ENCODE measurements at places on chromosomes 16 and 17.

DNA sequence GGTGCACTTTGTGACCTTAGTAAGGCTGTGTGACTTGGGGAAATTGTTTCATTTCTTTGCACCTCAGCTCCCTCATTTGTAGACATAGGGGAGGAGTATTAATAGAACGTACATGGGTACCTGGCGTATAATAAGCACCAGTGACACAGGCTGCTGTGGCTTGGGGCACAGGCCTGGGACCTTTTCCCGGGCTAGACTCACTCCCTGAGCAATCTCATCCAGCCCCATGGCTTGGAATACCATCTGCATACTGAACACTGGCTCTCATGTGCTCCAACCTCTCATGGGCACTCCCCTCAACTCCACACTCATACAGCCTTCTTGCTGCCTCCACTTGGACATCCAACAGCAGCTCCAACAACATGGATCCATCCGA is 41.0 kb upstream of the MRPS23 start:
- no peak for DNase-seq

- no peak for DNase-seq
These were observed 75.9 kb downstream of the LMF1 start for GRCh38 chr16:894841-895240.

DNA sequence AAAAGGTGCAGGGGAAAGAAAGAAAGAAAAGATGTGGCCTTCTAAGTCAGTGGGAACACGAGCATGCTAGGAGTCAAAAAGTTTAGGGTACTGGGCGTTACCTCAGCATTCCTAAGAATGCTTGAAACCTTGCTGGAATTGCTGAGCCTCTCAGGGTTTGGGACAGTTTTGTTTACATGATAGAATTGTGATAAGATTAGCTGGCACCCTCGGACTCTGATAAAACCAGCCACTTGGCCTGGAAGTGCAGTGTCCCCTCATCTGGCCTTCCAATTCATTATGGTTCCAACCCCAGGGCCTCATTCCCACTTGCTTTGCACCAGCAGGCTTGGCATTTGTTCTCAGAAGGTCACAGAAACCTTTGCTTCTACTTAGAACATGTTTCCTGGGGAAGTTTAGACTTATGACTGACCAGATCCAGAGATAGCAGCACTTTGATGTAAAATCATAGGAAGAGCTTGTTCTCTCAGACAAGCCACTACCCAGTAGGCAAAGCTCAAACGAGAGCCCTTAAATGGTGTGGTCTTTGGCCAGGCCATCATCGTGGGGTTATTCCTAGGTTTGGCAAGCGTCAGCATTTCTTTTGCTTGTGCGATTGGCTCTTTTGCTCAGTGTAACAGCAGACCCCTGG is 8.0 kb downstream of the SGF29 start:
- no peak for DNase-seq

- DNase-seq: no peak
These were observed 10.5 kb upstream of the CCDC182 start for GRCh38 chr17:57755480-57756070.

GRCh38 chr16:66255647-66256046 is 110.8 kb upstream of the CDH5 start:
- no peak for DNase-seq

- no peak for DNase-seq
These were observed 424 bp downstream of the MON1B start for GRCh38 chr16:77191259-77191969.

- no peak for DNase-seq
These were observed 41.0 kb downstream of the SNX29 start for GRCh38 chr16:12017558-12017957.

DNA sequence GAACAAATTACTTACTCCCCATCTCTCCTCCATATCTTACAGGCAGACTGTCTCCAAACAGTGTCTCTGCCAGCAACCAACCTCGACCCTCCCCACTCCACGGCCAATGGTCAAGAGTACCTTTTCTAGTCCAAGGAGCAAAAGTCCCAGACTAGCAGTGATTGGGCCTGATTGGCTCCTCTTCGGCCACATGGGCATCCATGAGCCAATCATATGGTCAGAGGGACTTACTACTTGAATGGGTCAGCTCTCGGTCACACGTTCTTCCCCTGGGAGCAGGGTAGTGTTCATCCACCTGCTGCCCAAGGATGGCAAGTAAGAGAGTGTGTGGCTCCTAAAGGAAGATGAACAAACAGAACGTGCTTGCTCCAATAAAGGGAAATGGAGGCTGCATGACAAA is 84.6 kb downstream of the C16orf78 start:
- no peak for DNase-seq

DNA sequence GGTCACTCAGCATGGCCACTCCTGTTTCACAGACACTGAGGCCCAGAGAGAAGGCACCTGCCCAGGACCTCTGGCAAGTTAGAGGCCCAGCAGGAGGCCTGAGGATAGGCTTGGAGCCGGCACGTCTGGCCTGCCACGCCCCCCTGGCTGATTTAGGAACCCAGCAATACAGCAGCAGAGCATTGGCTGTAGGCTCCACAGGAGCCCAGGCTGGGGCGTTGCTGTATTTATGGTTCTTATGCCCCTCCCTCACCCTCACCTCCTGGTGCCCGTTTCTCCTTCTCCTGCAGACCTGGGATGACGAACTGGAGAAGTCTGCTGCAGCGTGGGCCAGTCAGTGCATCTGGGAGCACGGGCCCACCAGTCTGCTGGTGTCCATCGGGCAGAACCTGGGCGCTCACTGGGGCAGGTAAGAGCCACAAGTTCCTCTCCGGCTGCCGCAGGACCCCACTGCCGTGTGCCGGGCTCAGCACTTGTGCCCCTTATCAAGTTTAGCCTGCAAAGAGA is 25.8 kb downstream of the CRISPLD2 start:
- no peak for DNase-seq

DNA sequence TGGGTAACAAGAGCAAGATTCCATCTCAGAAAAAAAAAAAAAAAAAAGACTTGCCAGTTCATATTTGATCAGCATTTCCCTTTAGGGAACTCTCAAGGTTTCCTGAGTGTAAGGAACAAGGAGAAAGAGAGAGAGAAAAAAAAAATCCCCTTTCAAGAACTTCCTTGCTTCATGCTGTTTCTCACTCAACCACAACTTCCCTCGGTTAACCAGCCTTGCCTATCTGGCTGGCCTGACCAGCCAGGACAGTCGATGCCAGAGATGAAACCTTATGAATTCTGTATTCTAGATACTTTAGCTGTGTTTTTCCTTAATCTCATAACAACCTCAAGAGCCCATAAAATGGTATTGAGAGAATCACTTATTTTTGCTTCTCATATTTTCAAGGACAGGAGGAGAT is 2.6 kb upstream of the N4BP1 start:
- no peak for DNase-seq

DNA sequence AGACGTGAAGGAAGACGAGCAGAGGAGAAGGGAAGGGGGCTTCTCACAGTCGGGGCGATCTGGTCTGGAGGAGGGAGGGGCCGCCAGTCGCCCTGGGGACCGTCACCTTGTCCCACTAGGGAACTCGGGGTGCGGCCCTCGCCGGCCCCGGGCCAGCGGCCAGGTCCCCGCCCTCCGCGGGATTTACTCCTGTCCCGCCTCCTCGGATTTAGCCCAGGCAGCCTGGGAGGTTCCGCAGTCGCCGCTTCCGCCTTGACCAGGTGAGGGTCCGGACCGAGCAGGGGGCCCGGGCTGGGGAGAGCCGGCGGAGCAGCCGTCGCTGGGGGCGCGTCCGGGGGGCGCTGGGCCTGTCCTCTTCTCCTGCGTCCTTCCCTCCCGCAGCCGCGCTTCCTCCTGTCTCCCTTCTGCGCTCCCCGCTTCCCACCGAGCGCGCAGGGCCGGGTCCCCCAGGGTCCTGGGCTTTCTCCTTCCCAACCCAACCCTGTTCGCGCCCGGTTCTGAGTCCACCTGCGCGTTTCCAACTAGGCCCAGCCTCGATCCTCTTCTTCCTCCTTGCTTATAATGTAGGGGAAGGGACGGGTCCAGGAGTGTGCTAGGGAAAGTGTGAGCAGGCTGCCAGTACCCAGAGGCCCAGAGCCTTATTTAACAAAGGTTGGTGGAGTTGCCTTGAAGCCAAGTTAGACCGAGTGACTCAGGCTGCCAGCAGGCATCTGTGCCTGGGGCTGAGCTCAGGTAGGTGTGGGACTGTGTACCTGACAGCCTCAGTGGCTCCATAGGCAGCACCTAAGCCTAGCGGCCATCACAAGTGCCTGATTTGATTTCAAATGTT is at the start of gene TNK1:
TSS of gene TNK1 (plus strand) at position 235 of the 829 bp plus-strand sequence. CDS start 1,838 bp downstream, outside the sequence.
- DNase-seq: peak; percentile 65

GRCh38 chr17:2484876-2485275 is 26.8 kb downstream of the METTL16 start:
- DNase-seq: peak; percentile 91

DNA sequence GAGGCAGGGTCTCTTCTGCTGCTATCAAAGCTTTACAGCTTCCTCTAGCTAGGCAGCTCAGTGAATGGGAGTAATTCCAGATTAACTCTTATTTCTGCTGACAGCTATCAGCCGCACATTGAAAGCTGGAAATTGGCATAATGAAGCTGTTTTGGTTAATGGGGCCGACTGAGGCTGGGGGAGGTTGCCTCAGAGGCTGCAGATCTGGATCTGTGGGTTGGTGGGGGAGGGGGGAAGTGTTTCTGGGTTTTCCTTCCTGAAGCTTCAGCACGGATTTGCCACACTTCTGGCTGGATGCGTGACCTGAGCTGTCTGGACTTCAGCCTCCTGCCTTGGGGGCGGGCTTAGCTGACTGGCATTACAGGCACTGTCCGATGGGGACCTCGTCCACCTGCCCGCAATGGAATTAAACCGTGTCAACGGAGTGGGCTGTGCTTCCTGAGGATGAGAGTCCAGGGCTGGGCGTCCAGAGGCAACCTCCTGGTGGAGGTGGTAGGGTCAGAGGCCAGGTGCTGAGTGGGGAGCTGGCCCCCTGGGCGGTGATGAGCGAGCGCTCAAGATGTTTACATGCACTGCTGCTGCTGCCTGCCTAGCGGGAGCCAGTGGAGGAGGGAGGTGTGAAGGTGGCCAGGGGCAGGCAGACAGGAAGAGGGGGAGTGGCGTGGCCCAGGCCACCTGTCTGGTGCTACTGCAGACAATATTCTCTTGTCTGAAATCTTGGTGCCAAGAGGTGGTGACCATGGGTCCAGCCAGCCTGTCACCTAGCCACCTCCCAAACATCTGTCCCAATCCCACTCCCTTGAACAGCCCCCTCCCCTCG is 6.7 kb upstream of the ABCC3 start:
- DNase-seq: no peak

All from epithelial cell of esophagus (primary cell).